ENCODE measurements at places on chromosomes 4 and X.

- DNase-seq: no peak
Measured at GRCh38 chrX:135327299-135327698, 18.0 kb downstream of the ETDC start.

DNA sequence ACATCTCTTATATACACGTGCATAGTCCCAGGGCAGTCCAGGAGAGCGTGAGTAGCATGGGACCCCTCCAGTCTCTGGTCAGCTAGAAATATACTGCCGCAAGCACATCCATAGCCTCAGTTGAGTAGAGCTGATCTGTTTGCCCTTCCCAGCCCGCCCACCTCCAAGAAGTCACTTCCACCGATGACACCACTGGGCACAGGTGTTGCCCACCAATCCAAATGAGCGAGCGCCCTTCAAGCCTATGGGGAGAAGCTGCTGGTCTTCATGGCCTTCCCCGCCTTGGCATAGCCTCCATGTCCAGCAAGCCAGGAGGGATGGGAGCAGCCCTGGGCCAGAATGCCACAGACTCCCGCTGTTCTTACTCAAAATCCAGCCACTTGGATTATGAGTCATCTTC lies 10.2 kb downstream of the DUSP9 start:
- no peak for DNase-seq

GRCh38 chr4:70994069-70994366 lies 569 bp downstream of the DCK start:
- DNase-seq: no peak

DNA sequence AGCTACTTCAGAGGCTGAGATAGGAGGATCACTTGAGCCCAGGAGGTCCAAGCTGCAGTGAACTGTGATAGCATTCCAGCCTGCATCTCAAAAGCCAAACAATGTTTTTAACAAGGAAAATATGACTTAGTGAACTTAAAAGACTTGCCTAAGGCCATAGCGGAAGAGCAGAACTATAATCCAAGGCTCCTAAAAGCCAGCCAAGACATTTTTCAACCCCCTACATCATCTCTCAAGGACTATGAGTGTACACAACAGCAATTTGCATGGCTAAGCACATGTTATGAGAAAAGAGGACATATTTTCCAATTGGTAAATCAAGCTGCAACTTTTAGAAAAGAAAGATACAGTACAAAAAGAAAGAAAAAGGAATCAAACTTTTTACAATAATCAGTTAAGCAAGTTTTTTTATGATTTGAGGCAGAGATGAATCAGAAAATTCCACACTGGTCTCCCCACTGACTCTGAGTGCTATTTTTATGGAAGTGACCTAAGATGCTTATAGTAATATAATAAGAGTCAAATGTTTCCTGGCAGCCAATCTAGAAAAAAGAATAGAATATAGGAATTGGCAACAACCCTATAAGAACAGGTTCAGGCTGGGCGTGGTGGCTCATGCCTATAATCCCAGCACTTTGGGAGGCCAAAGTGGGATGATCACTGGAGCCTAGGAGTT lies 9.8 kb upstream of the ACOT9 start:
- no peak for DNase-seq
